Activated naive CD8-positive, alpha-beta T cell treated with anti-CD3 and anti-CD28 coated beads for 36 hours (primary cell): ENCODE measurements at places on chromosomes 2 and 18. TPM values are rescaled to one million over a fixed set of nuclear protein-coding genes. Genes with fewer than 3 reads are reported as not detected.

- no peak overlapping the region for H3K4me3 ChIP-seq
- peaks cover 1% of the 10 kb centered on the region for H3K36me3 ChIP-seq
- no peaks in the 10 kb centered on the region for H3K4me1 ChIP-seq
- no peak for DNase-seq
These were observed 211.9 kb downstream of the AGPS start for GRCh38 chr2:177604271-177605065.

- H3K27me3 ChIP-seq: no peaks in the 10 kb centered on the region
- peaks cover 7% of the 10 kb centered on the region for H3K4me1 ChIP-seq
- H3K27ac ChIP-seq: no peak overlapping the region
- H3K4me3 ChIP-seq: no peak overlapping the region
- H3K36me3 ChIP-seq: no peaks in the 10 kb centered on the region
- no peak for DNase-seq
These were observed 68.9 kb downstream of the MEX3C start for GRCh38 chr18:51128533-51128932.

Gene NFATC1
- 98.5 TPM for total RNA-seq

Gene LOXHD1
- 0.14 TPM for total RNA-seq

Gene UGT1A4
- total RNA-seq: not detected

GRCh38 chr18:577643-578375 lies 2.4 kb upstream of the CETN1 start:
- H3K27me3 ChIP-seq: peaks cover 4% of the 10 kb centered on the region
- H3K4me1 ChIP-seq: no peaks in the 10 kb centered on the region

- H3K36me3 ChIP-seq: no peaks in the 10 kb centered on the region
- H3K4me1 ChIP-seq: no peaks in the 10 kb centered on the region
- peaks cover 3% of the 10 kb centered on the region for H3K27me3 ChIP-seq
- no peak for DNase-seq
These were observed 214.7 kb downstream of the KLHL29 start for GRCh38 chr2:23599667-23600066.

Gene CHRNG
- not detected for total RNA-seq

GRCh38 chr2:73268366-73268829 lies 15.9 kb downstream of the FBXO41 start:
- H3K27ac ChIP-seq: peak overlapping the region; percentile 0
- no peak for DNase-seq
- H3K4me1 ChIP-seq: peaks cover 17% of the 10 kb centered on the region
- peaks cover 30% of the 10 kb centered on the region for H3K36me3 ChIP-seq
- H3K27me3 ChIP-seq: no peaks in the 10 kb centered on the region

Gene SLC19A3
- not detected for total RNA-seq

Gene DSC2
- 0.26 TPM for total RNA-seq

- H3K27ac ChIP-seq: no peak overlapping the region
- no peak for DNase-seq
- no peaks in the 10 kb centered on the region for H3K36me3 ChIP-seq
- no peak overlapping the region for H3K4me3 ChIP-seq
These were observed 56.0 kb upstream of the ACAA2 start for GRCh38 chr18:49869354-49869753.

DNA sequence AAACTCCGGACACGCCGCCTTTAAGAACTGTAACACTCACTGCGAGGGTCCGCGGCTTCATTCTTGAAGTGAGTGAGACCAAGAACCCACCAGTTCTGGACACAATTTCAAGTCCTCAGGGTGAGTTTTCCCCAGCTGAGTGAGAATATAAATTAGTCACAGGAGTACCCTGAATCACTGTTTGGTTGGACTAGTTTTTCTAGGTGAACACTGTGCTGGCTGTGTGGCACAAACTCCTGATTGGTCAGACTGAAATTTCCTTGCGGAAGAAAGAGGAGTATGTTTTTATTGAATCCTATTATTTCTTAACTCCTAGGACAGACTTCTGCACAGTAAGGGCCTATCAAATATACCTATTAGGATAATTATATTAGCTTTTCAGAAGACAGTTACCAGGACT lies 288.1 kb upstream of the UBE2E3 start:
- no peak overlapping the region for H3K4me3 ChIP-seq
- DNase-seq: no peak
- peaks cover under 1% of the 10 kb centered on the region for H3K27me3 ChIP-seq
- H3K36me3 ChIP-seq: no peaks in the 10 kb centered on the region
- no peak overlapping the region for H3K27ac ChIP-seq
- H3K4me1 ChIP-seq: no peaks in the 10 kb centered on the region

Gene BMP10
- total RNA-seq: not detected

Gene DAW1
- not detected for total RNA-seq

DNA sequence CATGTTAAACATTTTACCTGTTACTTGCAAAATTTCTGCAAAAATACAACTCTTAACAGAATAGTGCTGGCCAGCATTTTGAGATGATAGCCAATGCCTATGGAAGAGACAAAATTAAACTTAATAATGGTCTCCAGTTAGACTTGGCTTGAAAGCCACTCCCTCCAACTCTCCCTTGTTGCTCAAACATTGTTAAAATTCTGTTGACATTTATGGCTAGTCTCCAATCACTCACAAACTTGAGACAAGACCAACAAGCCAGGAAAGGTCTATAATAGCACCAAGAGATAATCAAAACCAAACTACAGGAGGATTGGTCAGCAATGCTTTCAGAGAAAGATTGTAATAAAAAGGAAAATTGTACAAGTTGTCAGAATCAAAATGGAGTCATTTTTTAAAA lies 770.7 kb upstream of the NXPH2 start:
- no peak overlapping the region for H3K4me3 ChIP-seq
- no peaks in the 10 kb centered on the region for H3K36me3 ChIP-seq
- DNase-seq: no peak
- no peaks in the 10 kb centered on the region for H3K4me1 ChIP-seq
- H3K27me3 ChIP-seq: no peaks in the 10 kb centered on the region

DNA sequence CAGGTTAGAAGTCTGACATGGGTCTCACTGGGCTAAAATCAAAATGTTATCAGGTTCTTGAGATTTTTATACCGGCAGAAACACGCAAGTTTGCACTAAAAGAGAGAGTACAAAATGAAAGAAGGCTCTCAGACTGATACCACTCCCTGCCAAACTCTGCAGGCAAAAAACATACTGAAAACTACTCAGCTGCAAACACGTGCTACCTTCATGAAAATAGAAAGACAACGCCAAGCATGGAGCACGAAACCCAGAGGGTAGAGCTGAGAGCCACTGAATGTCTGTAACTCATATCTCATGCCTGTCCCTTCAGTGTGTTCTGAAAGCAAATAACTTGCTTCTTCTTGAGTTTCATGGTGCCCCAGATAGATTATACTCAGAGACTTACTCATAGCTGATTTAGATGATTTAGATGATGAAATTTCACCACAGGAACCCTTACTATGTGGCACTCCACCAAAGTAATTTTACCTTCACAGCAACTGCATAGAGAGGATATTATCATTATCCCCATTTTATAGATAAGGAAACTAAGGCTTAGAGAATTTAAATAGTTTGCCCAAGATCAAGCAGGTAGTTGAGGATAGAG lies 313.0 kb upstream of the SLC39A10 start:
- no peak overlapping the region for H3K4me3 ChIP-seq
- no peaks in the 10 kb centered on the region for H3K27me3 ChIP-seq
- no peak for DNase-seq
- H3K27ac ChIP-seq: no peak overlapping the region
- no peaks in the 10 kb centered on the region for H3K4me1 ChIP-seq

- H3K27ac ChIP-seq: no peak overlapping the region
- H3K36me3 ChIP-seq: no peaks in the 10 kb centered on the region
- no peaks in the 10 kb centered on the region for H3K27me3 ChIP-seq
- DNase-seq: no peak
These were observed 489.6 kb downstream of the SLC4A3 start for GRCh38 chr2:220117025-220117424.

Gene VWC2L
- total RNA-seq: not detected

DNA sequence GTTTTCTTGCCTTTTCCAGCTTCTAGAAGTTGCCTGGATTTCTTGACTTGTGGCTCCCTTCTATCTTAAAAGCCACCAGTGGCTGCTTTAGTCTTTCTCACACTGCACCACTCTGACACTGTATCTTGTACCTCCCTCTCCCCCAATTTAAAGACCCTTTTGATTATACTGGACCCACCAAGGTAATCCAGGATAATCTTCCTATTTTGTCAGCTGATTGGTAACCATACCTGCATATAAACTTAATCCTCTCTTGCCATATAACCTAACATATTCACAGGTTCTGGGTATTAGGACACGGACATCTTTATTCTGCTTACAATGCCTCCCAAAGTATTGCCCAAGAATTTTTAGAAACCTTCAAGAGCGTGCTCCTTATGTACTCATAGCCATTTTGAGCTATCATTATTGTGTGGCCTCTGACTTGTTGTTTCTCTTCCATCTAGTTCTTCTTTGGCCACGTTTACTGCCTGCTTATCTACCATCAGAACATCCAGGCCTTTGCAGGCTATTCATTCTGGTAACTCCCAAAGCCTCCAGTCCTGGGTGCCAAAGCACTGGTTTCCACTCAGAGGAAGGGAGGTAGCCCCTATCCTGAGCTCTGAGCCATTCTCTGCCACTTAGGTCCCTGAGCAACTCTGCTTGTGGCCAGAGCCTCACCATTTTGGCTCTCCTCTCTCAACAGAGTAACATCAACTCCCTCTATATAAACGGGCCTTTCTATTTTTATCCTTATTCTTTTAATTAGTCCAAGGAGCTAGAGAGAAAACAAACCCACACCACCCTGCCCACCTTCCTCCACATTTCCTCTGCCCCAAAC lies 70.8 kb downstream of the MYO3B start:
- H3K36me3 ChIP-seq: no peaks in the 10 kb centered on the region
- H3K4me1 ChIP-seq: no peaks in the 10 kb centered on the region
- H3K4me3 ChIP-seq: no peak overlapping the region

DNA sequence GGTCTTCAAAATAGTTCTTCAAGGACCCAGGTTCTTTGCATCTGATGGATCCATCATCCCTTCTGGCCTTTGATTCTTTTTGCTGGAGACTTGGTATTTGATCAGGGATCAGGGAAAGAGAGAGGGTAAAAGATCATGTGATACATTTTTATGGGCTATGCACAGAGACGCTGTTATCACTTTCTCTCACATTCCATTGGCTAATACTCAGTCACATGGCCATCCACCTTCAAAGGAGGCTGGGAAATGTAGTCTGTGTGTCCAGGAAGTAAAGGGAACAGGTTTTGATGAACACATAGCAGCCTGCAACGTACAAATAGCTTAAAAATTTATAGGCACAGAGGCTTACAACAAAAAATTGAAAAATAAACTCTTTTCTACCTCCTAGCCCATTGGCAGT lies 629.6 kb upstream of the FANCL start:
- peaks cover 23% of the 10 kb centered on the region for H3K27me3 ChIP-seq
- peaks cover 13% of the 10 kb centered on the region for H3K4me1 ChIP-seq
- no peaks in the 10 kb centered on the region for H3K36me3 ChIP-seq
- no peak overlapping the region for H3K27ac ChIP-seq
- H3K4me3 ChIP-seq: no peak overlapping the region
- no peak for DNase-seq

Gene LRATD1
- not detected for total RNA-seq

DNA sequence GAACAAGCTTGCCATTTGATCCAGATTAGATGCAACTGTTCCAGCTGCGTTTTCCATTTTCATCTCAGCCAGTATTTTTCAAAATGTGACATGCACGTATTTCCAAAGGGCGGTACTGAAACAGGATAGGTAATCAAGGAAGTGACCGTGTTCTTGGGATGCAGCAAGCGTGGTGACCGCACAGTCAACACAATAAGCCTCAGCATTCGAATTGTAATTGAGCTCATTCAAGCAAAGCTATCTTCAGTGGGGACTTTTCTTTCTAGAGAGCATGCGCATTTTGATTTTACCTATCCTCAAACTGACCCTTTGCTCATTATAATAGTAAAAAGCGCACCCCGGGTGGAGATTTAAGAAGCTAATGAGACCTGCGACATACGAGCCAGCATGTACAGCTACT lies 3.4 kb upstream of the ALPP start:
- DNase-seq: no peak
- no peaks in the 10 kb centered on the region for H3K36me3 ChIP-seq
- H3K27ac ChIP-seq: no peak overlapping the region
- no peaks in the 10 kb centered on the region for H3K27me3 ChIP-seq
- no peak overlapping the region for H3K4me3 ChIP-seq
- no peaks in the 10 kb centered on the region for H3K4me1 ChIP-seq

DNA sequence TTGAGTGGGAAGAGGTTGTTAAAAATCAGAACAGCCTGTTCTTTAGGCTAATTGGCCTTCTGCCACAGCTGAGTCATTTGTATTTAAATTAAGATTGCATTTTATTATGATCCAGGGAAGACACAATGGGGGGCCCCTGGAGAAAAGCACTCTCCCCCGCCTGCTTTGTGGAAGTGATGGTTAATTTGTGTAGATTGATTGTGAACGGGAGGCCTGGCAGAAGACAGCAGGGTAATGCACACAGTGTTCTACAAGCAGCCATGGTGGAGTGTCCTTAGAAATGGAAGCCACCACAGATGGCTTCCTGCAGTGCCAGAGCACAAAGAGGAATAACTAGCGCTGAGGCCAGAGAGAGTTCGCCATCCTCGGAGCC lies 19.6 kb downstream of the RAMP1 start:
- no peak overlapping the region for H3K27ac ChIP-seq
- no peaks in the 10 kb centered on the region for H3K27me3 ChIP-seq
- no peaks in the 10 kb centered on the region for H3K4me1 ChIP-seq
- H3K4me3 ChIP-seq: no peak overlapping the region
- DNase-seq: no peak
- no peaks in the 10 kb centered on the region for H3K36me3 ChIP-seq

Gene FNDC4
- not detected for total RNA-seq

- DNase-seq: no peak
- peaks cover 18% of the 10 kb centered on the region for H3K27me3 ChIP-seq
- no peaks in the 10 kb centered on the region for H3K36me3 ChIP-seq
- no peak overlapping the region for H3K4me3 ChIP-seq
- no peak overlapping the region for H3K27ac ChIP-seq
These were observed 70.4 kb upstream of the TMEM17 start for GRCh38 chr2:62576276-62576939.

- no peak for DNase-seq
- no peak overlapping the region for H3K27ac ChIP-seq
- no peaks in the 10 kb centered on the region for H3K36me3 ChIP-seq
- H3K4me3 ChIP-seq: no peak overlapping the region
- H3K4me1 ChIP-seq: peaks cover 2% of the 10 kb centered on the region
- peaks cover 8% of the 10 kb centered on the region for H3K27me3 ChIP-seq
These were observed 164.2 kb downstream of the ANTXR1 start for GRCh38 chr2:69177063-69177771.
